ENCODE measurements at places on chromosomes 16 and 17.

DNA sequence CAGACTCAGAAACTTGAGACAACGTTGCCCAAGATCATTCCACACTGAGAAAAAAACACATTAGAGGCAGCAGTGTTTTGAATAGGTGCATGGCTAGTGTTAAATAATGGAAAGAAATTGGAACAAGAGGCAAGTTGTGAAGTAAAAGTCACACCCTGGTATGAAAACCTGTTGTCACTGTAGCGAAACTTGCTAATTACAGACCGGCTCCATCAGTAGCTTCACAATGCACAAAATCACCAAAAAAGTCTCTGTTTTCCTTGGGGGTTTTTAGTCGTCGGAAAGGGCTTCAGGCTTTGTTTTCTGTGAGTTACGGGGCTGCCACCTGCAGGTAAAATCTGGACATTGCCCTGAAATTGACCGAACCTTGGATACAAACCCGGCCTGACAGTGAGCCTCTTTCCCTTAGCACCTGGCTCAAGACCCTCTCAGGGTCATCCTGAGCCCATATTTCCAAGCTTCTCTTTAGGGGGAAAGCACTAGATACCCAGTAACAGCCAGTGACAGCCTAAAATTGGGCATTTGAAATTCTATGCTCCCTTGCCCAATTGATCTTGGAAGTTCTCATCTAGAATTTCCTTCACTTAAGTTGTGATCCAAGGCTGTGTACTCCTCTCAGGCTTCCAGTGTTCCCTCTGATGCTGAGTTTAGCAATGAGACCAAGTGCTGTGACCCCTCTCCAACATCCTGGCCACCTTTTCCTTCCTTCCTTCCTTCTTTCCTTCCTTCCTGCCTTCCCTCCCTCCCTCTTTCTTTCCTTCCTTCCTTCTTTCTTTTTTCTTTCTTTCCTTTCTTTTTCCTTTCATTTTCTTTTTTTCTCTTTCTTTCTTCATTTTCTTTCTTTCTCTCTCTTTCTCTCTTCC lies 7.2 kb upstream of the GRB2 start:
- peak; percentile 63 for DNase-seq

DNA sequence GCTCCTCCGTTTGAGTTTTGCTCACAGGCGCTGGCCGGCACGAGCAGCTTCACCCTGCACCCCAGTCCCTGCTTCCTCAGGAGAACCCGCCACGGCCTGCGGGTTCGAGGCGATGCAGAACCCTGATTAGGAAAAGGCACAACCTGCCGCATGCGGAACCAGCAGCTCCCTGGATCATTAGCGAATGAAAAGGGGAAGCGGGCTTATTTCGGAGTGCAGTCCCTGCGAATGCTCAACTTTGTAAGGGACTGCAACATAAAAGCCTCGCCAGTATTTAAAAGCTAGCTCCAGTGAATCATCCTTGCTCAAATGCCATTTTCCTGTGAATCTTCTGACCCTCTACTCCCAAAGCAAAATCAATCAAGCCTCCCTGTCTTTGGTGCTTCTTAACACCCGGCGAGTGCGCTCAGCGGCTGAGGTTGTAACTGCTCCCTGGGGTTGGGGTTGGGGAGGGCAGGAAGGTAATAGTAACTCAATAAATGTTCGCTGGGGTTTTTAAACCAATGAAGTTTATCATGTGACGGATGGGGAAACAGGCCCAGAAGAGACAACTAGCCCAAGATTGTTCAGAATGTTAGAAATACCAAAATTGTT lies 678 bp upstream of the AKAP10 start:
- DNase-seq = no peak

DNA sequence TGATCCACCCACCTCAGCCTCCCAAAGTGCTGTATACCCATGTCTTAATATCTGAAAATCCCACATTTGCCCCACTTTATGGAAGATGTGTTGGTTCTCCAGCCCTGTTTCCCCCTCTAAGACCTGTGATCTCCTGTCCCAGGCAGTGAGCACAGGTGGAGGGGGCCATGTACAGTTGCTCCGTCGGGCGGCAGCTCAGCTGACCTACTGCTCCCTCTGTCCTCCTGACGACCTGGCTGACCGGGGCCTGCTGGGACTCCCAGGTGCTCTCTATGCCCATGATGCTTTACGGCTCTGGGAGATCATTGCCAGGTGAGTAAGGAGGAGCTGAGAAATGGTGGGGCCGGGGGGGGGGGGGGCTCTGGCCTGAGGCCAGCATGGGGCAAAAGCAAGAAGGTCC lies 6.7 kb upstream of the RNASEK start:
- no peak for DNase-seq

DNA sequence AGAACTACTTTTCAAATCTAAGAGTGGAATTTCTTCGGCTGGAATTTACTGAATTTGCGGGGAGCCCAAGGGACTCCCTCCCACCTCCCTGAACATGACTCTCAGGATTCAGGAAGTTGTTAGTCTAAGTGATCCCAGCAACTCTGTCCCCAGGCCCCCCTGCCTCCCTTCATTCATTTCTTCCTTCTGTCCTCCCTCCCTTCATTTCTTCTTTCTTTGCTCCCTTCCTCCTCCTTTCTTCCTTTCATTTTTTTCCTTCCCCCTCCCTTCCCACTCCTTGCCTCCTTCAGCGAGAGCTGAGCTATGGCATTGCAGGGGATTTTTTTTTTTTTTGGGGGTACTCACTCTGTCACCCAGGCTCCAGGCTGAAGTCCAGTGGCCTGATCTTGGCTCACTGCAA lies 10.9 kb upstream of the JUP start:
- DNase-seq = no peak

DNA sequence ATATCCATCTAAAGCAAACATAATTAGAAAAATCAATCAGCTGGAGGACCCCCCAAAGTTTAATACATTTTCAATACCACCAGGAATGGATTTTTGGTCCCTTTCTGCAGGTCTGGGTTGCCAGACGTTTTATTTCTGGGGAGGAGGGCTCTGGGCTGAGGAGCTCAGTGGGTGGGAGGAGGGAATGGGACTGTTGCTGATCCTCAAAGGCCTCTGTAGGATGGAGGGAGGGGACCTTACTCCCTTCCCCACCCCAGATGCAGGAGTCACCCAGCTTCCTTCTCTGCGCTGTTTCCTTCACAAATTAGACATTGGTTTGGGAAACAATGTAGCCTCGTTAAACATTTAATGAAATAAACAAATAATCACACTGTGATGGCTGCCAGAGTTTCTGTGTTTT lies 6.6 kb downstream of the RND2 start:
- DNase-seq = no peak

- DNase-seq = no peak
These were observed 2.4 kb downstream of the PDP2 start for GRCh38 chr16:66882702-66883101.

Data from iris pigment epithelial cell (primary cell).